ENCODE measurements at places on chromosomes 7 and 10. TPM values are rescaled to one million over a fixed set of nuclear protein-coding genes. Genes with fewer than 3 reads are reported as not detected.
A peak's percentile ranks its signal among the peaks of the same experiment; 100 is the strongest.

DNA sequence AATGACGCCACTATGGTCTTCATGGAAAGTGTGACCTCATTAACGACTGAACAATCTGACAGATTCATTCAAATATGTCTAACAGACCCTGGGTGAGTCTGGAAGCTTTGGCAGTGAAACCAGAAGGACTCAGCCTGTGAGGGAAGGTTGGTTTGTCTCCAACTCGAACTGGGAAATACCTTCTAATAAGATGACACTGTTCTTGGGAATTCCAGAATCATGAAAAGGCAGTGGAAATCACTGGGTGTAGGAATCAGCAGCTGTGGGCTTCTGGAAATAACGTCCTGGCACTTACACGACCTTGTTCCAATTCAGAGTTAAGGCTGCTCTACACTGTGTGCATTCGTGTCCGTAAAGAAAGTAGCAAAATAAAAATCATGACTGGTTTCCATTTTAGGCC is 75.1 kb downstream of the DGKI start:
- DNase-seq: no peak

GRCh38 chr7:33918438-33919143 is 13.3 kb downstream of the BMPER start:
- no peak for DNase-seq

GRCh38 chr10:89053555-89053954 is 63.0 kb downstream of the FAS start:
- DNase-seq: no peak

DNA sequence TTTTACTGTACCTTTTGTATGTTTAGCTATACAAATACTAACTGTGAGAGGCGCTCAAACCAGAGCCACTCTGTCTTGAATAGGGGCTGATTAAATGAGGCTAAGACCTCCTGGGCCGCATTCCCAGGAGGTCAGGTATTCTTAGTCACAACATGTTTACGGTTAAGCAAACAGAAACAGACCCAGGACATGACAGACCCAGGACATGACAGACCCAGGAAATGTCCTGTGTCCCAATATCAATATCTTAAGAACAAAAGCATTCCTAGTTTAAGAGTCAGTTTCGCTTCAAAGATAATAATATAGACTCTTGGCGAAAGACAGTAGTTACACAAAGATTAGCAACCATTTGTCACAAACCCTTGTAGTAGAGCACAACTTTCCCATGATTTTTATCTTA is 304.5 kb downstream of the CCSER2 start:
- no peak for DNase-seq

DNA sequence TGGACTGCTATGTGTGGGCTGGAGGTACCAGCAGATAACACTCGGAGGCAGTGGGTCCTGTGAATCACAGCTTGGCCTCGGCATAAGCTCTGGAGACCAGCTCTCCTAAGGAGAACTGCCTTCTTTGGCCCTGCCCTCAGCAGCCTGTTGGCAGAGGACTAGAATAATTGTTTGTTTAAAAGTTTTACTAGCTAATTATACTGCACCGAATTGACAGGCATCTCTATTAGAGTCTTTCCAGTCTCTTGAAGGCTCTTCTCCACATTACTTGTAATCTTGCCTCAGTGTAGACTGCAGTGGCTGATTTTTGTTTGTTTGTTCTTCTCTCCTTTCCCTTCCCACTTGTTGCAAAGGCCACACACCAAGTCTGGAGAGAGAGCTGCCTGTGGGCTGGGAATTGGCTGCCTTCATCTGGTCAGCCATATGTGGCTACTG is 183.2 kb downstream of the AUTS2 start:
- DNase-seq: no peak

GRCh38 chr10:88944813-88945212 is 7.8 kb downstream of the ACTA2 start:
- no peak for DNase-seq

GRCh38 chr10:71625445-71626175 is 94.0 kb downstream of the C10orf105 start:
- DNase-seq: no peak

DNA sequence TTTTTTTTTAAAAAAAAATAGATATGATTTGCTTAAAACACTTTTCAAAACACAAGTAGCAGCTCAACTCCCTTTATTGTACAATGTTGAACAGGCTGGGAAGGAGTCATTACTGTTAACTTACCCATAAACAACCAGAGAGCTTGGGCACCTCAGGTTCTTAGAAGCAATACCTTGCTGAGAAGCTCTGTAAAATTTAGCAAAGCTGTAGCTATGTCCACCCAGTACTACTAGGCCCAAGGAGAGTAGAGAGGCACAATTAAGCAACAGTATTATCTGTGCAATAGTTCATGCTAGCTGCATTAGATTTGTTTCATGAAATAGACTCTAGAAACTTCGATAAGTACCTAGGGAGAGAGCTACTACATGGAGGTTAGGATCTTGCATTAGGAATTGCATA is 32.0 kb downstream of the SEMA3A start:
- DNase-seq: no peak

GRCh38 chr10:36761121-36761520 is 364.3 kb upstream of the ANKRD30A start:
- no peak for DNase-seq

DNA sequence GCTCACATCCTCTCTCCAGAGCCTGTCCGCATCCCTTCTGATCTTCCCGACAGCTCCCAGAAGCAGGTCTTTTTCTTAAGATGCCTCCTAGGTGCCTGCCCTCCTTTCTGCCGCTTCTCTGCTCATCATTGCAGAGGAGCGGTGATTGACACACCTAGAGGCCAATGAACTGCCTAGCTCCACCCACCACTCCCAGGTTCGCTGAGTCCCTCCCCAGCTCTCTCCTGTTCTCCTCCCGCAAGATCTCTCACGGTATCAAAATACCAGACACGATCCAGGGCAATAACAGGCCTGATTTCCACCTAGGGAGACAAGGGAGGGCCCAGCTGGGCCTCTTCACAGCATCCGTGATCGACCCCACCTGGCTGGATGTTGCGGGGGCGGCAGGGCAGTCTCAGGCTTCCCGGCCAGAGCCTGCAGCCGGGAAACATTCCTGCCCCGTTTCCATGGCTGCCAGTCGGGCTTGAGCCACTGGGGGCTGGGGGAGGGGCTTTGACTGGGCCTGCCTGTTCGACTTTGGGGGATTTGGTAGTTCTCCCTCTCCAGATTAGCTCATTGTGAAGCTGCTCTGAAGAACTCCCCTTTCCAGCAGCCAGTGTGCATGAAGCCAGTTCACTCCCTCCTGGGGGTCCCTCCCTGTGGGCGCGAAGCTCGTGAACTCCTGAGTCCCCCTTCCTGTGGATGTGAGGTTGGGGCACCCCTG is 373.5 kb downstream of the RPS24 start:
- peak; percentile 52 for DNase-seq

DNA sequence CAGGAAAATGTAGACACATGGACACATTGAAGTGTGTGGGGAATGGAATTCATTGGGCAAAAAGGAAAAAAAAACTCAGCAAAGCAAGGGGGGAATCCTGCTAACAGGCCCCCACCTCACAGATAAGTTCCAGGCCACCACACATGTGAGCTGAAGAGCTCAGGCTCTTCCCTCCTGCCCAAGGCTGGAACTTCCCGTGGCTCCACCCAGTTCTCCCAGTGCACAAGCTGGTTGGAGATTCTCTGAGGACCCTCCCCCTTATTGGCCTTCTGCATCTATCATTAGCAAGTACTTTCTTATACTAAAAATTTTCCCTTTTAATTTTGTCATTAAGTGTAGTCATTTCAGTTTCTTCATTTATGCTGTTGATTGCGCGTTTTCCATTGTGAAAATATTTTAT is 190.8 kb downstream of the CCSER2 start:
- no peak for DNase-seq

The BMPER gene
- not detected for total RNA-seq

The SBDS gene
- total RNA-seq: 95.7 TPM

The PNLIP gene
- not detected for total RNA-seq

The CLRN3 gene
- total RNA-seq: not detected

The ASB4 gene
- total RNA-seq: not detected

The AGAP9 gene
- total RNA-seq: 9.0 TPM
